Occipital lobe (tissue), 3 donors: ENCODE measurements at places on chromosomes 12 and 14. TPM values are rescaled to one million over a fixed set of nuclear protein-coding genes. Genes with fewer than 3 reads are reported as not detected.

NACA gene
- 1,394 TPM for total RNA-seq

EXOC3L4 gene
- 1.1 TPM for total RNA-seq

KLRC4 gene
- total RNA-seq: not detected

TROAP gene
- total RNA-seq: 1.2 TPM

KSR2 gene
- total RNA-seq: 0.78 TPM

PPP1R1A gene
- 6.7 TPM for total RNA-seq

SLC5A8 gene
- 1.4 TPM for total RNA-seq

SYCP3 gene
- 0.47 TPM for total RNA-seq

RERG gene
- total RNA-seq: 2.2 TPM

GLS2 gene
- 5.9 TPM for total RNA-seq

ARHGEF40 gene
- 15.9 TPM for total RNA-seq

RIMBP2 gene
- 39.5 TPM for total RNA-seq

JKAMP gene
- 73.3 TPM for total RNA-seq

ITGA5 gene
- 5.1 TPM for total RNA-seq

GYS2 gene
- not detected for total RNA-seq

CLECL1 gene
- not detected for total RNA-seq

BRMS1L gene
- 19.0 TPM for total RNA-seq
